ENCODE measurements at places on chromosomes 7 and 10. TPM values are rescaled to one million over a fixed set of nuclear protein-coding genes. Genes with fewer than 3 reads are reported as not detected.

DNA sequence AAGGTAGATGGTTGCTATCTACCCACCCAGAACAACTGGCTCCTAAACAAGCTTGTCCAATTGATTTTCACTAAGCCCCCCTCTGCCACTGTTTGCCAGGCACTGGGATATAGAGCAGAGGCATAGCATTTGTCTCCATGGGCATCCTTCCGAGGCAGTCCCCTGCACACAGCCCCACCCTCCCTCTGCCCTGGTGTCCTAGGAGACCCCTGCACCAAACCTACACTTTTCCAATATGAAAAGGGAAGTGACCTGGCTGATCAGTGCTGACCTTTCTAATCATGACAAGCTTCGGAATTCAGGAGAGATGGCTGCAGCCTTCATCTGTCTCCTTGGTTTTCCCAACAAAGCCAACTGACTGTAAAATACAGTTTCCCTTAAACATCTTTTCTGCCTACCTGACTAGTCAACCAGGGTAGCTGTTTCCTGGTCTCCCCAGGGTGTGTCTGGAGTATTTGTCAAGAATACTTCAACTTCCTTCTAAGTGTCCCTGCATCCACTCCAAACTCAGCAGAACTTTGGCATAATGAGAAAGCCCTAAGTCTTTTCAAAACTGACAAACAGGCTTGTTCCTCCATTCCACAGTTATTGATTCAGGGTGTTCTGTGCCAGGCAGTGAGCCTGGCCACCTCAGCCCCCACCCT is 7.6 kb upstream of the SLC18A3 start:
- no peak for DNase-seq

DNA sequence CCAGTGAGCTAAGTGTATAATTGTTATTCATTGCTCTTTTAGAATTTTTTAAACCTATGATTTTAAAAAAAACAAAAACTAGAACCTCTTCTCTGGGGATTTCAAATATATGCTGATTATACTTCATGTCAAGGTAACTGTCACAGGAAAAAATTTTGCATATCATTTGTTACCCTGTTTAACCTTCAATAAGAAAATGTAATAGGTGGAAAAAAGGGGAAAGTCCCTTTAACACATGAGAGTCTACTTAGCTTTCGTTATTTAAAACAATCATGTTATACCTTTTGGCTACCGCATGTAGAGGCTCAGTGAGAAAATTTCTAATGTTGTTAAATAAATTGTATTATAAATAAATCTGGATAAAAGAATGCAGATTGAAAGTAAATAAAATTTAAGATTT is 190.1 kb upstream of the AKR1E2 start:
- no peak for DNase-seq

DNA sequence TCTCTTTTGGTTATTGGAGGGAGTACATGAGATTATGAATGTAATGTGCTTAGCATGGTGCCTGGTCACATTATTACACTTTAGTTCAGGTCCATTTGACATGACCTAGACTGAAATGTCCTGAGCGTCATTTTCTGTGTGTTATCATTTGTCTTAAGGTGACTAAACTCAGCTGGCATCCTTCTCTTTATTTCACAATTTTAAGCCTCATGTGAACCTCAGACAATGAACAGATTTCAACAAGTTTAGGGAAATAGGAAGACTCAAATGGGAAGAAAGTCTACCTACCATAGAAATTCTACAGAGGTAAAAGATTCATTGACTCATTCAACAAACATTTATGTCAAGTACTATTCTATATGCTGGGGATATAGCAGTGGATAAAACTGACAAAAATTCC is 70.2 kb upstream of the EXOC6 start:
- DNase-seq, result no peak

DNA sequence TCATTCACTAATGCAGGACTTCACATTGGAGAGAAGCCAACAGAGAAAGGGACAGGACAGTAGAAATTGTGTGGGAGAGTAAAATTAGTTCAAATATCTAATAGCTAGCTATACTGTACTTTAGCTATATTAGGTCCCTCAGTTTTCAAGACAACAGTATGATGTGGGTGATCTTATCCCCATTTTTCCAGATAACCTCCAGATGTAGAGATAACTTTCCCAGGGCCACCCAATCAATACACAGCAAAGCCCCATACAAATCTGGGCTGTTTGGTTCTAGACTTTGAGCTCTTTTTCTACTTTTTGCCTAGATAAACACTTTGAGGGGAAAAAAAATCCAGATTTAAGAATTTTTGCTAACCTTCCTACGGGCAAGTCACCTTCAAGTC is 482 bp upstream of the CLDN12 start:
- no peak for DNase-seq

GRCh38 chr10:92350411-92350810 is 59.4 kb downstream of the MARCHF5 start:
- DNase-seq, result no peak

Gene FOXI2
- 1.1 TPM for polyA plus RNA-seq

Gene GSDME
- 8.5 TPM for polyA plus RNA-seq

Gene CHST15
- polyA plus RNA-seq, result 2.7 TPM

GRCh38 chr10:73937333-73938043 is 26.6 kb downstream of the PLAU start:
- DNase-seq, result no peak

DNA sequence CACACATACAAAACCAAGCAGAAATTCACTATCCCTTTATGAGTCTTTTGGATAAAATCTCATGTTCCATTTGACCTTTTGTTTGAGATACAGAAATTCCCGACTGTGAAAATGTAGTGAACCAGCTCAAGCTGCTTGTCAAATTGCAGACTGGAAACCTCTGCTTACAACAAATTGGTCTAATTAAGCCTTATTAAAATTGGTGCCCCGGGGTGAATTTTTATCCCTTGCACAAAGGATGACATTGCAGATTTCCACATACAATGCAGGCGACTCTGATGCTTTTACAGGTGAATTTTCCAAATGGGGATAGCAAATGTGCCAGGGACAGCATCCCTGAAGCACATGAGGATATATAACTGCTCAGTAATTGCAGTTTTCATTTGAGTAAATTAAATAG is 257.3 kb downstream of the BMPER start:
- DNase-seq, result no peak
